Activated CD4-positive, alpha-beta T cell treated with anti-CD3 and anti-CD28 coated beads for 48 hours (primary cell): ENCODE measurements at places on chromosomes 7 and 10.

- no peak for DNase-seq
These were observed 37.8 kb upstream of the UBE2H start for GRCh38 chr7:129990403-129991192.

DNA sequence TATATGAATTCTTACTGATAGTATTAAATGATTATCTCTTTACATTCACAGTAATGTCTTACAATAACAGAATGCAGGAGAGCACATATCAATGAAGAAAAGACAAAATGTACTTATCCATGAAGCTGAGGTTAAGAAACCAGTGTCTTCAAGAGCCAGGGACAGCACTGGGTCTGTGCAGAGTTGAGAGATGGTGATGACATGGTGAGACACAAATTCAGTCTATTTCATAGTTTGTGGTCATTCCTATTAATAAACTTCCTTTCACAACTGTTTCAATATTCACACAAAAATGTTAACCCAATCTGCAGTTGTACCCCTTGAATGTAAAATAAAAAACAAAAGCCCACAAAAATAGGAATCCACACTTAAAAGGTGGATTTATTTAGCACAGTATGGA, 5.3 kb upstream of the MAGI2 start:
- DNase-seq = no peak

DNA sequence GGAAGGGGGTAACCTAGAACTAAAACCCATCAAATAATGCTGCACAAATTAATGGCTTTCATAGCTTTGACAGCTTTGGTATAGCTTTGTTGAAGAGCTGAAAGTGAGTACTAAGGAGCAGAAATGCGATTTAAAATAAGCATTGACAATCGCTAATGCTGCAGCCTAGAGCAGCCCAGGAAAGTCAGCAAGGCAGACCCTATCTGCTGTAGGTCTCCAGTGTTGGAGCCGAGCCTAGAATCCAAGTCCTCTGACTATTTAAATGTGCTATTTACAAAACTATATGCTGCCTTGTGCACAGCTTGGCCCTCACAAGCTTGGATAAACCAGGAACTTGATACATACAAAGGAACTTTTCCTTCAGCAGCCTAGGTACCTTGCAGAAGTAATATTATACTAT, 64.9 kb upstream of the ASAH2 start:
- DNase-seq = no peak

DNA sequence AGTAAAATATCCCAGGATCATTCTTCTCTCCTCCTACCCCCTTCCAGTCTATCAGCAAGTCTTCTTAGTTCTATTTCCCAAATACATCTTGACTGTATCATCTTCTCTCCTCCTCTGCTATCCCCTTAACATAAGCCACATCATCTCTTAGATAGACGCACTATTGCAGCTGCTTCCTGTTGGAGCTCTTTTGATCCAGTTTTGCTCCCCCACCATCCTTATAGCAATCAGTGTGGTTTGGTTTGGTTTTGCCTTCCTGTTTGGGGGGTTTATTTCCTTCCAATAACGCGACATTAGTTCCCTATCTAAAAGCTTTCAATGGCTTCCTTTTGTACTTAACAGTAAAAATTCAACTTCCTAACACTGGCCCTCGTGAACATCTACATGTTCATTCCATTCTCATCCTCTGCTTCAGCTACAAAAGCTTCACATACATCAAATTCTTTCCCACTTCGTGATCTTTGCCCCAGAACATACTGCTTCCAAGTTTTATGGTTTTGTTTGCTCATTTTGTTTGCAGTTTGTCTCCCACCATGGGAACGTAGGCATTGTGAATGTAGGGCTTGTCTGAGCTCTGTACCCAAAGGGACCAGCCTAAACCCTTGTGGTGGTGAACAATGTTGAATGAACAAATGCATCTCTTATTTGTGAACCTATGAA, 33.7 kb upstream of the PLXDC2 start:
- no peak for DNase-seq

DNA sequence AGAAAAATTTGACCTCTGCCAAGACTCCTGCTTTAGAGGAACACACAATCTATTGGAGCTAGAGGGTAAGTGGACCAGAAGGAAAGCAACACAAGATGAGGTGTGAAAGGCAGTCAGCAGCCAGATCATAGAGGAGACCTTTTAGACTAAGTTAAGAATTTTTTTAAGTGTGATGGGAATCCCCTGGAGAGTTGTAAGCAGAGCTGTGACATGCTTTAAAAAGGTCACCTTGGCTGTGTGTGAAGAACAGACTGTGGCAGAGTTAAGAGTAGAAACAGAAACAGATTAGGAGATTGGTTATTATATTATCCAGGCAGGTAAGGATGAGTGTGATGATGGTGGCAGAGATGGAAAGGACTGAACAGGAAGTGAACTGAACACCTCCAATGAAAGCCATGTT, 23.5 kb downstream of the CPEB3 start:
- no peak for DNase-seq

- DNase-seq = no peak
These were observed 179.5 kb downstream of the GPAM start for GRCh38 chr10:112004075-112004474.

DNA sequence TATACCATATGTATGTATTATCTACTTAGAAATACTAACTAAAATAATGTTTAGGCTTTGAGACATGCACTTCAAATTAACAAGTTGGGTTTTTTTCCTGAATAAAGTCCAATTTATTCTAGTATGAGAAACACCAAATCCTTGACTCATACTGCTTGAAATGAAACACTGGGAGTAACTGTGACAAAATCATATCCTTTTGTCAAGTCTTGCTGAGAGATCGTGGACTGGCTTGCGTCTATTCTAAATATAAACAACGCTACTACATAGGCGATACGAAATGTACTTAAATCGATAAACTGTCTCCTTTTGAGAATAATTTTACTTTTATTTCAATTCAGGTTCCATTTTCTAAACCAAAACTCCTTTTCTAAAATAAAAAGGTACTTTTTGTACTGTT, 16.3 kb downstream of the SMURF1 start:
- DNase-seq = no peak

- peak; percentile 27 for DNase-seq
These were observed 622 bp downstream of the CPEB3 start for GRCh38 chr10:92290076-92290836.

GRCh38 chr10:87585565-87586514, 73.8 kb upstream of the PAPSS2 start:
- DNase-seq = no peak

GRCh38 chr7:23520582-23520981, 11.2 kb downstream of the TRA2A start:
- DNase-seq = peak; percentile 33

DNA sequence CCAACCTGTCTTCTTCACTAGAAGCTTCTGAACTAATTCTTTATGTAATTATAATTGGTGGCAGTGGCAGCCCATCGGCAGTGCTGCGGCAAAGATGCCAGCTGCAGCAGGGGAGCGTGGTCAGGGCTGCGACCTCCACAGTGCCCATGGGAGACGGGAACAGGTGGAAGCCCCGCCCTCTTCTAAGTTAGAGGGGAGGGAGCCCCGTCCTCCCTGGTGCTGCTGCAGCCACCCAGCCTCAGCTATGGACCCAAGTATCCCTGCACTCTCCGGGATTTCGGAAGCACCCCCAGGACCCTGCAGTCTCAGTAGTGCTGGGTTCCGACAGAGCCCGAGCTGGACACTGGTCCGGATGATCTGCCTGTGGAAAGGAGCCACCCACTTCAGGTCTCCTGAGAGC, 117.0 kb upstream of the MBL2 start:
- no peak for DNase-seq

DNA sequence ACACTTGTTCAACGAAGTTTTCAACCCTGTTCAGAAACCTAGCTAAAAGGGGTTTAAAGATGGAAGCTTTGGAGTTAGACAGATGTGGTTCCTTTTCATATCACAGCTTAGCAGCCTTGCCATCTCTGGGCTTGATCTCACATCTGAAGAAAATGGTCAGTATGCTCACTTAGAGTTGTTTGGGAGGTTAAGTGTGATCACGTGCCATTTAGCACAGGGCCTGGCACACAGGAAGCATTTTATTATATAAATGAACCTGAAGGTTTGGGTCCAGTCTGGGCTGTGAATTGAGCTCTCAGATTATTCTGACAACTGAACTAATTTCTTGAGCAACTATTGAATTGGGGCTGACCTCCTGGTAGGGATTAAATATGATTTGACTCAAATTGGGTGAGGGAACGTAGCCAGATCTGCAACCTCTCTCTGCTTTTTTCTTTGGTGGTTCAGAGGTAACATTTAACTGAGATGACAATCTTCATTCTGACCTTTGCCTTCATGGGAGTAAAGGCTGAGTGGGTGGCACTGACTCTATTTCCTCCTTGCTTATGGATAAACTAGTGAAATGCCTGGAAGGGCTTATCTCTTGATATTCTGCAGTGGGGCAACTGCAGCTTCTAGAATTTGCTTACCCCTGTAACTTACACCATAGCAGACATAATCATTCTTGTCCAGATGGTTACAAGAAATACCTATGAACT, 10.2 kb upstream of the HKDC1 start:
- DNase-seq = no peak

- DNase-seq = no peak
These were observed 161.4 kb downstream of the GFRA1 start for GRCh38 chr10:116111483-116112095.

DNA sequence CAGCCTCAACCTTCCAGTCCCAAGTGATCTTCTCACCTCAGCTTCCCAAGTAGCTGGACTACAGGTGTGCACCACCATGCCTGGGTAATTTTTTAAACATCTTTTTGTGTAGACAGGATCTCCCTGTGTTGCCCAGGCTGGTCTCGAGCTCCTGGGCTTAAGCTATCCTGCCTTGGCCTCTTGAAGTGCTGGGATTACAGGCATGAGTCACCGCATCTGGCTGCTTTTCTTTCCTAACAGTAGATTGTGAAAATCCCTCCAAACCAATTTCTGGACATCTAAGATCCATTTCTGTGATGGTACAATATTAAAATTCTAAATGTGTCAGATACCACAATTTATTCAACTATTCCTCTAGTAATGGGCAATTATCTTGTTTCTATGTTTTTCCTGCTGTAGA, 38.7 kb downstream of the RAB18 start:
- no peak for DNase-seq

DNA sequence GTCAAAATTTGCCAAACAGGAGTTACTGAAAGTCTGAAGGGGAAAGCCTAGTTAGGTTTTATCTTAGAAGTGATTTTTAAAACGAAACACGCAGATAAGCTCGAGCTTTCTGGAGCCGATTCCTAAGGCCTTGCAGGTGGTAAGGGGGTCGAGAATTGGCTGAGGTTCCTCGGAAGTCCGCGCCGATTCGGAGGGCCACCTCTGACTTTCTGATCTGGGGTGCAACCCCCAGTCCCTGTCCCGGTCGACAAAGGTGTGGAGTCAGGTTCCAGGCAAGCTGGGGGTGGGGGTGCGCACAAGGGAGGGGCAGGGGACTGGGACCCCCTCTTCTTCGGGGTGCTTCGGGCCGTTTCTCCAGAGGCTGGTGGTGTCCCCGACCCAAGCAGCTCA, 701 bp upstream of the CUL1 start:
- DNase-seq = no peak

DNA sequence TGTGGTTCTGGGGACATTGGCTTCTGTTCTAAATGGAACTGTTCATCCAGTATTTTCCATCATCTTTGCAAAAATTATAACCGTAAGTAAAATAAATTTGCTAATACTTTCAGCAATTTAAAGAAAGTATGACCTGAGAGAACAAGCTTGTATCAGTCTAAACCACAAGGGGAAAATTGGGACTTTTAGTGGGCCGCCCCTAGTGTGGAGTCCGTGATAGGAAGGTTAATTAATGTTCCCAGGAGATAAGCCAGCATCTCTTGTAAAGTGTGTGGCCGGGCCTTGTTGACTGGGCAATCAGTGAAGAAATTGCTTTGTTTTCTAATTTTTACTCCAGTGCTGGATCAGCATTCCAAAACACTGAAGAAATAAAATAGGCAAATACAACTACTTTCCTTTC, 83.0 kb downstream of the ABCB5 start:
- no peak for DNase-seq

GRCh38 chr10:73044378-73045285, 52.0 kb downstream of the P4HA1 start:
- no peak for DNase-seq

DNA sequence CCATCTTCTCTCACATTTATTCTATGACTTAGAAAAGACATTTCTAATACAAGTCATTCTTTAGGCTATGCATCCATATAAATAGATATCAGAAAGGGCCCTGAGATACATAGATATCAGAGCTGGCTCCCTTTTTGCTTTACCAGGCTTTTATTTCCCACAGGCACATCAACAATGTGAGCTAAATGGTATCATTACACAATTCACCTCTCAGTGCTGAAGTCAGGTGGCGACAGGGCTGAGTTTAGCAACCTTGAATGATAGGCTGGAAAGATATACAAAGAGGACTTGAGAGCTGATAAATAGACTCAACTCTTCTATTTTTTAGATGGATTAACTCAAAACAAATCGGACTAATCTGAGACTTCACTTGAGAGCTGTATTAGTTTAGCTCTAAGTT, 189.2 kb upstream of the COL1A2 start:
- DNase-seq = no peak

- DNase-seq = no peak
These were observed 885.3 kb downstream of the XPNPEP1 start for GRCh38 chr10:109037978-109038377.

- DNase-seq = no peak
These were observed 2.7 kb downstream of the EGR2 start for GRCh38 chr10:62813453-62813852.

DNA sequence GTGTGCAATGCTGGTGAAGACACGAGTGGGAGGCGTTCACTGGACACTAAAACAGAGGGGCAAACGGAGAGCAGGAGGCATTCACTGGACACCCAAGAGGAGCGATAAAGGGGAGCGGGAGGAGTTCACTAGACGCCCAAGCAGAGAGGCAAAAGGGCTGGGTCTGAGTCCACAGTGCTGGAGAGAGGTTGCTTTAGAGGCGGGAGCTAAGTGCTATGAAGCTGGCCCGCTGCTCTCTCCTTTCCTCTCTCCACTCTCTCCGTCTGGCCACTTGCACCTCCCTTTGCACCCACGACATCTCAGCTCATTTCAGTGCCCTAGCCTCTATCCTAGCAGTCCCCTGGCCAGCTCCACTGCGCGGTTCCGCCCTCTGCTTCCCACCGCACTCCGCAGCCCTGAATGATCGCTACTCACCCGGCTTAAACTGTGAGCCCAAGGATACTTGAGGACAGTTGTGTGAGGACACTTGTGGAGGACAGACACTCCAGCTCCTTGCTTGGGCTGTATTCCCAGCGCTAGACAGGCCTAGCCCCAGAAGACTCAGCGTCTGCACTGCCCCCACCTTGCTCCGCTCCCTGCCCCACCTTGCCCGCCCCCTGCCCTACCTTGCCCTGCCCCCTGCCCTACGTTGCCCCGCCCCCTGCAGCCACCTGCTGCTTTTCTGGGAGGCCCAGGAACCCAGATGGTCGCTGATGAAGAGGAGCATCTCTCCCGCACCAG, 78.8 kb upstream of the CPXM2 start:
- DNase-seq = no peak

DNA sequence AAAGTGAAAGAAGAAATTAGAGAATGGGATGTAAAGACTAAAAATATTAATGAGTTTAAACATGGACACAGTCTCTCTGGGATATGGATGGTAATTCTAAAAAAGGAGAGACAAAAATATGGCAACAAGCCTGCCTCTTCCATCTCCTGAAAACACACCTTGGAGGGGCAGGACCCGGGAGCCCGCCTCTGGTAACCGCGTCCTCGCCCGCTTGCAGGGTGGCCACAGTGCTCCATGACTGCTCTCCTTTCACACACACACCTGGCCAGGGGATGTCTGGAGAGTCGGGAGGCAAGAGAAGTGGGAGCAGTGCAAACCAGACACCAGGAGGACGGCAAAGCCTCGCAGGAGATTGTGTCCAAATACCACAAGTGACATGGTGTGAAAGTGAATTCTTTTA, 166.3 kb downstream of the ZMYND11 start:
- DNase-seq = no peak

GRCh38 chr10:13637303-13637856, 50.6 kb downstream of the PRPF18 start:
- DNase-seq = no peak
